ENCODE measurements at places on chromosomes 1 and 21.
A peak's percentile ranks its signal among the peaks of the same experiment; 100 is the strongest.

DNA sequence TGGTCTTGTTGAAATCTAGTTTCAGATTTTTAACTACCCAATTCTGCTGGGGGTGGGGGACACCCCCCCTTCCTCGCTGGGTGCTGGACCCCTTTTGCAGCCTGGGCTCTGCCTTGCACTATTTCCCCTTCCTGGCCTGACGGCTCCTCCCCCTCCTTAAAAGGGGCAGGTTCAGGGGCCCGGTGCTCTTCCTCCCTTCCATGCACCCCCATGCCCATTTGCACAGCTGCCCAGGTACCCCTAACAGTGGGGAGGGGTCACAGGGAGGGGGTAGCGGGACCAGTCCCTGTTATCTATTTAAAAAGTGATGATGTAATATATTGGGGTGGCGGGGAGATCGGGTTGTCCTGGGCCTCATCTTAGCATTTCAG, 15.3 kb downstream of the ZBTB7B start:
- no peak for DNase-seq

GRCh38 chr1:40313958-40314720, 2.9 kb downstream of the COL9A2 start:
- peak; percentile 5 for DNase-seq

- DNase-seq, result no peak
These were observed 27.9 kb upstream of the COL24A1 start for GRCh38 chr1:86184426-86184825.

GRCh38 chr1:242426271-242426905, 98.1 kb downstream of the PLD5 start:
- DNase-seq, result no peak

- no peak for DNase-seq
These were observed 98.2 kb downstream of the TNFSF18 start for GRCh38 chr1:172952516-172952915.

DNA sequence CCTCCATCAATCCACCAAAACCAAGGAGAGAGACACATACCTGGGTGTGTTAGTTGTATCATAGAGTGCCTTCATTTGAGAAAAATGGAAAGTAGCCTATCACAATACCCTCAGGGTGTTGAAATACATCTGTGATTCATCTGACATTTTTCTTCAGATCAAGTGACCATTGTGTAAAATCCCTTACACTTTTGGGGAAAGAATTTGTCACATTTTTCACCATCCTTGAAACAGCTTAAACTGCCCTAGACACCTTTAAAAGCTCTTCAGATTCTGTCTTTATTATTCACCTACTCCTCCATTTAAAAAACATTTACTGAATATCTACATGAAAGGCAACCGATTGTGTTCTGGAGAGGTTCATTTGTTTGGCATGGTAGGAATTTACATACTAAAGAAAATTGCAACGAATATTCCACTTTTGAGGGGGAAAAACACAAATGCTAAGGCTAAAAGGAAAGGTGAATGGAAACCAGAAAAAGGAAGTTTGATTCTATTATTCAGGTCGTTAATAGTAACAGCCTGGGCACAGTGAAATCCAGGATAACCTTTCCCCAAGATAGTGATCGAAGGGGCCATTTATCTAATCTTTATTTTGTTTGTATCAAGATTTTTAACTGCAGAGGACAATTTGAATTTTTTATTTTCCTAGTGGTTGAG, 70.4 kb upstream of the SAMSN1 start:
- DNase-seq, result no peak

DNA sequence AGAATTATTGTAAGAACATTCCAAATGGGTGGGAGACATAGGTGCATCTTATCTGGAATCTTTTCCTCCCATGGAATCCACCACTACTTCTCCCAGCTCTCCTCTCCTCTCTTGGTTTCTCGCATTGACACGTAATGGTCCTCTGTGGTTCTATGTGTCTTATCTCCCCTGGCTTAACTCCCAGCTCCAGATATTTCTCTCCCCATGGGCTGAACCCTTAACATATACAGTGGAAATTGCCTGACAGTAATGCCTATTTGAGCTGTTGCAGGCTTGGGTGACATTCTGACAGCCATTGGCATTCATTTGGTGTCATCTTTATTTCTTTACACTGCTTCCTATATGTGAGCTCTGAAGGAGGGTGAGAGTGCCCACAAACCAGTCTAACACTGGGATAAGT, 118.3 kb downstream of the SPATA46 start:
- no peak for DNase-seq

- peak; percentile 71 for DNase-seq
These were observed 350.5 kb downstream of the MATN1 start for GRCh38 chr1:30372792-30373433.

DNA sequence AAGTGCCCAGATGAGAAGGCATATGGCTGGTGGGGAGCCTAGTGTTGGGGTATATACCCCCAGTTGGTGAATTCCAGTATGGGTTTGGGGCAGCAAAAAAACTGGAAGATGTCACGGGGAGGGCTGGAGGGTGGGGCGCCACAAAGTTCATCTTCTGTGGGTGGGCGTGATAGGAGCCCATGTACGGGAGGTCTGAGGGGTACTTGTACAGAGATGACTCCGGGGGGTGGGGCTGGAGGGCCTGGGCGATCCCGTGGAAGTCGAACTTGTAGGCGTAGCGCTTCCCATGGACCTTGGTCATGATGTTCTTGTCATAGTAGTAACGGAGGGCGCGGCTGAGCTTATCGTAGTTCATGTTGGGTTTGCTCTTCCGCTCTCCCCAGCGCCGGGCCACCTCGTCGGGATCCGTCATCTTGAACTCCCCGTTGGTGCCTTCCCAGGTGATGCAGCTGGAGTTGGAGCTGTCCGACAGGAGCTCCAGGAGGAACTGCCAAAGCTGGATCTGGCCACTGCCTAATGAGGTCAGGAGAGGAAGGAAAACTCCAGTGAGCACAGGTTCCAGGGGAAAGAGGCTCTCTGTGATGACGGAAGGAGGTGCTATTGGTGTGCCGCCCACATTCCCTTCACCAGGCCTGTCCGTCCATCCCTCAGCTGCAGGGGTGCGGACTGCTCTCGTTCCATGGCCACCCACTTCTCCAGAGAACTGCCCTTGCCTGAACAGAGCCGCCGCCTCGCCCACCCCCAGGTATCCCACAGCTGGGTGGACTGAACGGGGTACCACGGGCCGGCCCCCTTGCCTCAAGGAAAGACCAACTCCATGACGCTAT, 114.7 kb downstream of the ERG start:
- no peak for DNase-seq

- DNase-seq, result no peak
These were observed 39.2 kb upstream of the ACTRT2 start for GRCh38 chr1:2981981-2982614.

DNA sequence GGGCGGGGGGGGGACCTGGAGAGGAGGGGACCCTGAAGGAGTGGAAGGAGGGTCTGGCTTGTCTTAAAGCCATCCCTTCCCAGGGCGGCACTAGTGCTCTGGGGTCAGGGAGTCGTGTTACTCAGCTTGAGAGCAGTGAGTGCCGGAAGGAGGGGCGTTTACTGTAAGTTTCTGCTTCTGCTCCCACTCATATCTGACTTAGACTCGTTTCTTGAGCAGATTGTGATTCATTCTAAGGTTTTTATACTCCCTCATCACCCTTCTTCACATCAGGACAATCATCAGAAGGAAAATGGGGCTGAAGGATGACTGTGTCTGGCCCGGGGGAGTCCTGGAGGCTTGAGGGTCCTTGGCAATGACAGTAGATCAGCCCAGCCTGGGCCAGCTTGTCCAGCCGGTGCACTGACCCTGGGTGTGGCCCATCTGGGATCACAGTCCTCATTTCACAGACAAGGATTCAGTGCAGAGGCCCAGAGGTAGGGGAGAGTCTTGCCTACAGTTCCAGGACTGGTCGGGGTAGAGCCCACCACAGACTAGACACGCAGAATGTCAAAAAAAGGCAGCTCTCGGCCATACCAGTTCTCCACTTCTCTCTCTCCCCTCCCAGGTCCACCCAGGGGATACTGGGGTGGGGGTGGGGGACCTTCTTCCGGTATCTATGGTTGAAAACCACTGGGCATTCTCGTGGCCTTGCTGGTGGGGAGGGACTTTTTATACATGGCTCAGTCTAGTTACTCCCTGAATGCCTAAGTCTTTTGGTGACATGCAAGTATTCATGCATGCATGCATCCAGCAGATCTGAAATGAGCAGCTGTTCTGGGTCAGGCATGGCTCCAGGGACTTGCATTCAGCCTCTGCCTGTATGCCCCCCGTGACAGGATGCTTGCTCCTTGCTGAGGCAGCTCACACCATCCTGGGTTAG, 5.1 kb downstream of the TNFRSF8 start:
- DNase-seq, result peak; percentile 68

DNA sequence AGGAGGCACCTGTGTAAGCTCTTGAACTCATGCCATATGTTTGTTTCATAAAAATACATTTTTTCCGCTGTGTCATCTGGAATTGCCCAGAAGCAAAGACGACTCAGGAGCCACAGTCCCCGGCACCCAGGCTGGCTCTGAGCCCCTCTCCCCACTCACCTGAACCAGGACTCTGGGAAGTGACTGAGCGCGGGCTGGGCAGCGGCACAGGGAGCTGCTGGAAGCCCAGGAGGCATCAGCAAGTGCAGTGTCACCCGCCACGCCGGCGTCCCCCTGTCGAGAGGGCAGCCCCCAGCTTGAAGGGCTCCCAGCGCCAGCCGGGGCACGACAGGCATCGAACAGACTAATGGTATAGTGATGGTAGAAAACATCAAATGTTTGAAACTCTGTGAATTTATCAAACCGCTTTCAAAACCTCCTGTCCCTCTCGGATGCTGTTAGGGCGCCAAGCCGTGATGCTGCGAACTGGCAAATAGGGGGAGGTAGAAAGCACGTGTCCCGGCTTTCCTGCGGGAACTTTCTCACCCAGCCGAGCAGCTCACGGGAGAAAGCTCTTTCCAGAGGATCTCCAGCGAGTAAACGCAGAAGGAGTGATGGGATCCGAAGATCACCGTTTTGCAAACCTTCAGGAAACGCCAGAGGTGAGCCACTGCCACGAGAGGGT, 57.8 kb upstream of the COL18A1 start:
- peak; percentile 41 for DNase-seq

DNA sequence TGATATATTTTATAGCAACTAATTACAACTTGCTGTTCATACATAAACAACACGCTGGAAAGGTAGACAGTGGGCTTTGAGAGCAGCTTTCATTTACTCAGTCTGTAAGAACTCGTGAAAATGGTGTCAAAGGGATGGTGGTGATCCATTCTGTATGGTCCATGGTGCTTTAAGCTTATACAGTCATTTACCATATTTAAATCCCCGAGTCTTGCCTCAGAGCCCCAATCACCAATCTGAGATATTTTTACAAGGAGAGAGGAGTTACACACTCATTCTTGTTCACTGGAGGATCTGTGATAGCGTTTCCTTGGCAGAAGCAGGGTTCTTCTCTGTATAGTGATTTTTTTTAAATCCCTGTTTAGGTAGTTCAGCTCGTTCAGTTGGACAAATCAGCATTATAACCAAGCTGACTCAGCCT, 694.6 kb downstream of the USP25 start:
- DNase-seq, result no peak

DNA sequence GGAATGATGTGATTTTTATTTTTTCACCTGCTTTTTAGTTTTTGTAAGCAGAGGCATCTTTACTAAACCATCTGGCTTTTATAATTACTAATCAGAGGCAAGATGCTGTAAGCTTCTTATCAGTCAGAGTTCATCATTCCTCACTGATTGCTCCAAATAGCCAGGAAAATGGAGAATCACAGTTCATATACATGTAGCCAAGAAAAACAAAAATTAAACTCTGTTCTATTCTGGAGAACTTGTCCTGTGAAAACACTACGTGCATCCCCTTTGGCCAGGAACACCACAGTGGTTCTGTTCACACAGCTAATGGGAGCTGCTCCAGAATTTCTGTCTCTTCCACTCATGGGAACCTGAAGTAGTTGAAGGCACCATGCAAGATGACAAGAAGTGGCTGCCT, 725.5 kb upstream of the CHRM3 start:
- no peak for DNase-seq

GRCh38 chr1:232164078-232164963, 465.6 kb downstream of the SIPA1L2 start:
- no peak for DNase-seq

DNA sequence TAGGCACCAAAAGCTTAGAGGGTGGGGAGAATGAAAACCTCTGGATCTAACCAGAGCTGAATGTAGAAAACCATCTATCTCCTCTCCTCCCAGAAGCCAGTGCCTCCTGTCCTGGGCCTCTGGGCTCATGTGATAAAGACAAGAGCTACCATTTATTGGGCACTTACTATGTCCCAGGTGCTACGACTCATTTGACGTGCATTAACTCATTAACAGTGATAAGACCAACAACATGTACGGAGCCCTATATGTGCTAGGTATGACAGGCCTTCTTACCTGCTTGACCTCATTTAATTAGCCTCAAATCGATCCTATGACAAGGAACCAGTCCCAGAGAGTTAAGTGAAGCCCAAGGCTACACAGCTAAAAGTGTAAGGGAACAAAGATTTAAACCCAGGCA, 19.7 kb downstream of the CAPZB start:
- no peak for DNase-seq

- no peak for DNase-seq
These were observed 641.7 kb downstream of the LRRIQ3 start for GRCh38 chr1:73556270-73556669.

- no peak for DNase-seq
These were observed 1.1 kb upstream of the S100A9 start for GRCh38 chr1:153356392-153357075.

GRCh38 chr1:22044690-22045420, 7.7 kb upstream of the CDC42 start:
- no peak for DNase-seq

- DNase-seq, result no peak
These were observed 245.2 kb downstream of the SDCCAG8 start for GRCh38 chr1:243501002-243501401.

DNA sequence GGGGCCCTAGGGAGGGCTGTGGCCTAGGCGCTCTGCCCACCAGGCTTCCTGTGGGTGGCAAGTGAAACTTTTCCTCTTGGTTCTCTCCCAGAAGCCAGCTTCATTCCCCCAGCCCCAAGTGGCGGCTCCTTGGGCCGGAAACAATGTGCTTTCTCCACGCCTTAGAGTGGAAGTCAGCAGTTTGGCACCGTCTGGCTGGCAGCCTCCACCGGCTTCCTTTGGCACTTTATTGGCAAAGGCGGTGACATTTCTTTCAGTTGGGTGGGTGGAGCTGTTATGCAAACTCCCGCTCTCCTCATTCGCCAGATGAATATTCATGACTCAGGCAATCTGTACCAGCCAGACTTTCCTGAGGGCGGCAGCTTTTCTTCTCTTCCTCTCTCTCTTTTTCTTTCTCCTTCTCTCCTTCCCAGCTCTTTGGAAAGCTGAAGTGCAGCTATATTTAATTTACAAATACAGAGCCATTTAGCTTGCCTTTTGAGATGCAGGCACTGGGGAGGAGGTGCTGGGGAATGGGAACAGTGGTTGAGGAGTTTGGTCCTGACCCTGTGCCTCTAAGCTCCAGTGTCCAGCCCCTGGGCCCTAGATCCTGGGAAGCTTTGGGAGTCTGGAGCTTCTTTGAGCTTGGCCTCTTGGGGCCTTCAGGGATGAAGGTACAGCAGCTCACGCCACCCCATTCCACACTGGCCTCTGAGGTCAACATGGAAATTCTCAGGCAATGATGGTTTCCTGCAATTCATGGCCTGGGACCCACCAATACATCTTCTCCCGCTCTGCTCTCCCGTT, 67.8 kb upstream of the POU3F1 start:
- no peak for DNase-seq
